Left hindlimb (tissue), 1 donor: ENCODE measurements at places on chromosomes 2 and 18.

DNA sequence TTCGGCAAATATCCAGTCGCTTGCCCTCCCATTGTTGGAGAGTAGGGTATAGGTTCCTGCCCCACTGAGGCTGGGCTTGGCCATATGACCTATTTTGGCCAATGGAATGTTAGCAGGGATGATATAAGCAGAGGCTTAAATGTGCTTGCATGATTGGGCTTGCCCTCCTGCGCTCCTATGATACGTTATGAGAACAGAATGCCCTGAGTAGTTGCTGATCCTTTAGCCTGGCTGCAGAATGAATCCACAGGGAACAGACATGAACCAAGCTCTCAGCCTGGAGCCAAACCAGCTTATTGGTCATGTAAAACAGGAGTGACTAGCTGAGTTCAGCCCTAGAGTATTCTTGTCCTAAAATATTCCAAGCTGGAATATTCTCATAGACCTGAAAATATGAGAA, 34.8 kb upstream of the IMP4 start:
- DNase-seq, result no peak

DNA sequence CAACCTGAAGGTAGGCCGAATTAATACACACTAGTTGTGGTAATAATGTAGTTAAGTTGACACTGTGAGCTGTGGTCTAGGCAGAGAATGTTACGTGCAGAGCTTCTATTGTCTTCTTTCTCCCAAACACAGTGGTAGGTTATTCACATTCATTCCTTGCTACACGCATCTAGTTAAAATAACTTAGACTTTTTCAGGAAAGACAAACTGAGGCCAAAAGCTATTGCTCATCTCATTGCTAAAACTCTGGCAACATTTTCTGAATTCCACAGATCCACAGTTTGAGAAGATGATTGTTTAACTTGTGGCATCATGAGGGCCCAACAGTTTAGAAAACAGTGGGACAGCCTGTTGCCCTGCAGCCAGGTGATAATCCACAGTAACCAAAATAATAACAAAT, 850.4 kb upstream of the FSHR start:
- no peak for DNase-seq

DNA sequence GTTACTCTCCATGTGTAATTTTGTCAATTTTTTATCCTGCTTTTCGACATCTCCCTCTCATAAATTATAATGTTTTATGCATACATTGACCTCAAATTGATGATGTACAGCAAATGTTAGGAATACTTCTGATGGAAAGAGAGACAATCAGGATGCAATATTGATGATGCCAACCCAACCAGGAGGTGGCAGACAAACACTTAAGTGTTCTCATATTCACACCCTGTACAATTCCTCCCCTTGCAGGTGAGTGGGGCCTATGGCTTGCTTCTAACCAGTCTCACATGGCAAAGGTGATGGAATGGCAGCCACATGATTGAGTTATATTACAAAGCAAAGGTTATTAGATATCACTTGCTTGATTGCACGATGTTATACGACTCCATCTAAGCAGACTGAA, 594.3 kb upstream of the REG3G start:
- no peak for DNase-seq

DNA sequence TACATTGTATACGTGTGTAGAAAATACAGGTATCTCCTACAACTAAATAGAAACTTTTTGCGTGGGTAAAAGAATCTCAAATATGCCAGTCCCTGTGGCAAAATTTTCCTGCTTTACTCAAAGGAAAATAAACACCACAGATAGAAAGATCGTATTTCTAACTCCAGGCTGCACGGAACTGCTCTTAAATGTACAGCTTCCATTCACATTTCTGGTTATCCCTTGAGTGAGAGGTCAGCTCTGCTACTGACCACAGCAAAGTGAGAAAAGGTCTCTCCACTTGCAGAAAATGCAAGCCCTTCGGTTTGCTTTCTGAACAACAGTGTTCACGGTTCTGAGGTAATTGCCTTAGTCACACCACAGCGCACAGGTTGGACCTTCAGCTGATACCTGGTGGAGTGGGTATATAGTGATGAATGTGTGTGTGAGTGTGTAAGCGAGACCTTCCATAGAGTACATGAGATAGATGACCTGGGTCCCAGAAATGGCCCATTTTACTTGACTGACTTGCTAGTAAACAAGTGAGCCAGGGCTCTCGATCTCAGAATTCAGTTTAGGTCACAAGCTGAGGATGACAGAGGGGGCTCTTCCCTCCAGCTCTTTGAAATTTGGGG, 52.1 kb downstream of the ALPK2 start:
- no peak for DNase-seq

DNA sequence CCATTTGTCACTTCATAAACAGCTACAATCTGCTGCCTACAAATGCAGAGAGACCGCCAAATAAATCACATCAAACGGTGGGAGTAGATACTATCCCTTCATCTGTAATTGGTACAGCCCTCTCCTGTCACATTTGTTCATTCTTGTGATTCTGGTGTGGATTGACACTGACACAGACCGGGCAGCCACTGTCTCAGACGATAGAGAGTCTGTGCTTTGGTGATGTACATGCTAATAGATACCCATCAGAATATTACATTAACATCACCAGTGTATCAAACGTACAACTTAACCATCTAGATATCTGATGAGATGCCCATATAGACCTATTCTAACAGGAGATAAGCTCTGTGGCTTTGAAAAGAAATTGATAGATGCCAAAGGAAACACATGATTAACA, 419.7 kb upstream of the ZEB2 start:
- DNase-seq, result no peak

- DNase-seq, result no peak
These were observed 114.8 kb upstream of the CDC42EP3 start for GRCh38 chr2:37786191-37786698.

DNA sequence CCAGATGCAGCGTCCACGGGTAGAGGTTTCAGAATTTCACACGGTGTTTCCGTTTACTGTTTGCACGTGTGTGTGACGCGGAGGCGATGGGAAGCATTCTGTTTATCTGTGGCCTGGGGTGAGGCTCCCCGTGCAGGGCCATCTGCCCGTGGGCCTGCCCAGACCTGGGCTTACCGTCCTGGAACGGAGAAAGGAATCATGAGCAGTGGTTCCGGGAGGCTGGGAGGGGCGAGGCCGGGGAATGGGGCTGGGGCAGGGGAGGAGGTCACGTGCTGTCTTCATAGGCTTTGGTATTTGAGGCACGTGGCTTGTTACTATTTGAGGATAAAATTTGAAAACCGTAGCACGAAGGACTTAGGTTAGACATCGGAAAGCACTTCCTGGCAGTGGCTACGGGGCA, 77.9 kb downstream of the RTP5 start:
- DNase-seq, result no peak

DNA sequence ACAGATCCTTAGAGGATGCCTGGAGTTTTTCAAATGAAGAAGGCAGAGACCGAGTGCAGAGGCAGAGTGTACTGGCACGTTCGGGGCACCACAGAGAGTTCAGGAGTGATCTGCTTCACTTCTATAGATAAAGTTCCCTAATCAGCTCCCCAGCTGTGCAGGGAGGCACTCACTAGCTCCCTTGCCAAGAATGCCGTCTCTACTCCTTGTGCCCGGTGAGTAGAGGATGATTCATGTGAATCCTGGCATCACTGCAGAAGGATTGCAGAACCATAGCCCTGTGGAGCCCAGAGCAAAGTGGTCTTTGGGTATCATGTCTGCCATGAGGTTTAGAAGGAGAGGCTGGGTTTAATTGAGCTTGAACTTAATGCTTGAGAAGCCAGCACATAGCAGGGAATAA, 510.1 kb upstream of the RAB6C start:
- no peak for DNase-seq

GRCh38 chr2:47076586-47077441, 78.3 kb downstream of the STPG4 start:
- DNase-seq, result no peak

GRCh38 chr2:188481474-188481873, 189.8 kb downstream of the GULP1 start:
- DNase-seq, result no peak

- DNase-seq, result no peak
These were observed 16.8 kb downstream of the FN1 start for GRCh38 chr2:215419113-215419512.

- peak; percentile 25 for DNase-seq
These were observed 534.3 kb downstream of the ADCYAP1 start for GRCh38 chr18:1438967-1439366.
